Activated CD4-positive, alpha-beta T cell treated with anti-CD3 and anti-CD28 coated beads, Interleukin-2, amount 50 U/mL, for 24 hours (primary cell): ENCODE measurements at places on chromosomes 5 and 9.

GRCh38 chr5:62139741-62140140 is 166.3 kb upstream of the KIF2A start:
- DNase-seq, result no peak

GRCh38 chr5:126015235-126016181 is 407.7 kb upstream of the GRAMD2B start:
- no peak for DNase-seq

- DNase-seq, result no peak
Observed at GRCh38 chr5:174259696-174260420, 214.4 kb downstream of the NSG2 start.

GRCh38 chr9:112278152-112278551 is 55.3 kb downstream of the PTBP3 start:
- no peak for DNase-seq

- no peak for DNase-seq
Observed at GRCh38 chr9:91948101-91948596, 1.9 kb downstream of the ROR2 start.

GRCh38 chr5:126195410-126196100 is 227.7 kb upstream of the GRAMD2B start:
- DNase-seq, result no peak

- DNase-seq, result no peak
Observed at GRCh38 chr5:3590967-3591900, 4.4 kb upstream of the IRX1 start.

DNA sequence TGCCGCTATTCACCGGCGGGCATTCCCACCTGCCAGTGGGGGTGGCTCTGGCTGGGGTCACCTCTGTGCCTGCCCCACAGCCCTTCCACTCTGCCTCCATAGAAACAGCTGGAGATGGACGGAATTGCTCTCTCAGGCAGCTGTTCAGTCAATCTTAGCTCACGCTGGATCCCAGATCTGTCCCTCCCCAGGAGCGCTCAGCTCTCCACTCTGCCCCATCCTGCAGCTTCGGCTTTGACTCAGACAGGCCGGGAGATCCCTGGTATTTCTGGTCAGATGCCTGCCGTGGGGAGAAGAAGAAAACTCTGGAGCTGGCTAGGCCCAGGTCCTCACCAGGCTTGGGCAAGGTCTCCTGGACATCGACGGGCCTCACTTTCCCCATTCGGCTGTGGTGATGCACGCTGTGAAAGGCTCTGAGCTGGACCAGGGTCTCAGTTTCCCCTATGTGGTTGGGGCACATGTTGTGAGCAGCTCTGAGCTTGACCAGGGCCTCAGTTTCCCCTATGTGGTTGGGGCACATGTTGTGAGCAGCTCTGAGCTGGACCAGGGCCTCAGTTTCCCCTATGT is 7.6 kb upstream of the SLC9A3 start:
- no peak for DNase-seq

- no peak for DNase-seq
Observed at GRCh38 chr5:110150199-110150598, 460.5 kb downstream of the MAN2A1 start.

GRCh38 chr5:79225026-79225425 is 10.9 kb upstream of the JMY start:
- no peak for DNase-seq

- DNase-seq, result no peak
Observed at GRCh38 chr5:135140446-135141204, 106.6 kb upstream of the PITX1 start.

GRCh38 chr9:72894342-72894741 is 58.5 kb downstream of the ALDH1A1 start:
- DNase-seq, result no peak

DNA sequence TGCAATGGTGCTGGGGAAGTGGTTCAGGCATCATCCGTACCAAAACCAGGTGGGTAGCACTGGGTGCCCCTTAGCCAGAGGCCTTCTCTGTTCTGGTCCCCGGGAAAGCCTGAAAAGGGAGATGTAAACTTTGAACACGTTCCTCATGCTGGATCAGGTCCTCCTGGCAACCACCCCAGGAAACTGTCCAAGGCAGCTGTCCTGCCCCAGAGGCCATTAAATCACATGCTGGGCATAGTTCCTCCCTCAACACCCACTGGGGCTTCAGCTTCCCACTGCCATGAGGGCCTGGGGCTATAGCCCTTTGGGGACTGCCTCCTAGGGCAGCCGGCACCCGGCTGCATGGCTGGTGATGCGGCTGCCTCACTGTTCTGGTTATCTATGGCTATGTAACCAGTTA is 228.9 kb upstream of the MVB12B start:
- no peak for DNase-seq

GRCh38 chr5:94244921-94245320 is 373.5 kb downstream of the KIAA0825 start:
- no peak for DNase-seq
